ENCODE measurements at places on chromosomes 11 and 22. TPM values are rescaled to one million over a fixed set of nuclear protein-coding genes. Genes with fewer than 3 reads are reported as not detected.
A peak's percentile ranks its signal among the peaks of the same experiment; 100 is the strongest.

DNA sequence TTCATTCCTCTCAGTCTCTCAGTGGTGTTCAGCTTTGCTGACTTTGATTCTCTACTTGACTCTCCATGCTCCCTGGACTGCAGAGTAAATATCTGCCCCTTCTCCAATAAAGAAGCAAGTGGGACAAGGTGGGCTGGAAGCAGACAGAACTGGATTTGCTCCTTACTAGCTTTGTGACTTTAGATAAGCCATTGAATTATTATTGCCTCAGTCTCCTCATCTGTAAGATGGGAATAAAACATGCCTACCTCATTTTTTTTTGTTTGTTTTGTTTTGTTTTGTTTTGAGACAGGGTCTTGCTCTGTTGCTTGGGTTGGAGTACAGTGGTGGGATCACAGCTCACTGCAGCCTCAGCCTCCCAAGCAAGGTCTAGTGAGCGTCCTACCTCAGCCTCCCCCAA, 44.6 kb downstream of the WT1 start:
- H3K27ac ChIP-seq = no peak overlapping the region
- H3K4me1 ChIP-seq = no peaks in the 10 kb centered on the region
- H3K4me3 ChIP-seq = no peak overlapping the region
- peaks cover 34% of the 10 kb centered on the region for H3K27me3 ChIP-seq
- DNase-seq = no peak

- no peaks in the 10 kb centered on the region for H3K27me3 ChIP-seq
- peaks cover 13% of the 10 kb centered on the region for H3K36me3 ChIP-seq
- DNase-seq = no peak
- H3K27ac ChIP-seq = no peak overlapping the region
Observed at GRCh38 chr11:68354148-68354872, 41.9 kb downstream of the LRP5 start.

DNA sequence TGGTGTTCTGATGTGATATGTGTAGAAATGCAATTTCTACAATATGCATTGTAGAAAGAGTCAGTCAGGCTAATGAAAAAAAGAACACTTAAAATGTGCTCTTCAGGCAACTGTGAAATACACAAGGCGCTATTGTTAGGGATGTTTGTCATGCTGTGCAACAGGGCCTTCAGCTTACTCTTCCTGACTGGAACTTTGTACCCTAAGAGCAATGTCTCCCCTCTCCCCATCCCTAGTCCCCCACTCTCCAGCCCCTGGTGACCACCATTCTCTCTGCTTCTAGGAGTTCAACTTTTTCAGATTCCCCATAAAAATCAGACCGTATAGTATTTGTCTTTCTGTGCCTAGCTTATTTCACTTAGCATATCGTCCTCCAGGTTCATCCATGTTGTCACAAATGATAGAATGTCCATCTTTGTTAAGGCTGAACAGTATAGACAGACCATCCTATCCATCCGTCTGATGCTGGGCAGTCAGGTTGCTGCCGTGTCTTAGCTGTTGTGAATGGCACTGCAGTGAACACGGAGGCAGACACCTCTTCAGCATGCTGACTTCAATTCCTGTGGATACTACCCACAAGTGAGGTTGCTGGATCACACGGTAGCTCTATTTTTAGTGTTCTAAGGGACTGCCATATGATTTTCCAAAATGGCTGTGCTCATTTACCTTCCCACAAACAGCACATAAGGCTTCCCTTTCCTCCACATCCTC, 10.7 kb downstream of the NDUFV1 start:
- no peak for DNase-seq
- H3K36me3 ChIP-seq = peaks cover 9% of the 10 kb centered on the region
- H3K4me1 ChIP-seq = peaks cover 16% of the 10 kb centered on the region
- no peak overlapping the region for H3K4me3 ChIP-seq
- no peaks in the 10 kb centered on the region for H3K27me3 ChIP-seq

DNA sequence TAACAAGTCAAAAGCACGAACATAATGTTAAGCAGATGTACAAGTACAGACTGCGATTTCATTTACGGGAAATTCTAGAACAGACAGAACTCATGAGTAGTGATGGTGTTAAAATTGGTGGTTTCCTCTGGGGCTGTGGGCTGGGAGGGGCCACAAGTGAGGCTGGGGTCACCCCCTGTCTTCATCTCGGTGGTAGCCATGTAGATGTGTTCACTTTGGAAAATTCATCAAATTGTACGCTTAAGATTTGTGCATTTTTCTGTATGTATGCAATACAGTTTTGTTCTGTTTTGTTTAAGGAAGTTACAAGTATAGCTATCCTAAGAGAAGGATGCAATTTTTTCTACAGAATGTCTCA, 504 bp upstream of the ASCC2 start:
- H3K4me1 ChIP-seq = peaks cover 31% of the 10 kb centered on the region
- peak overlapping the region; percentile 90 for H3K27ac ChIP-seq

DNA sequence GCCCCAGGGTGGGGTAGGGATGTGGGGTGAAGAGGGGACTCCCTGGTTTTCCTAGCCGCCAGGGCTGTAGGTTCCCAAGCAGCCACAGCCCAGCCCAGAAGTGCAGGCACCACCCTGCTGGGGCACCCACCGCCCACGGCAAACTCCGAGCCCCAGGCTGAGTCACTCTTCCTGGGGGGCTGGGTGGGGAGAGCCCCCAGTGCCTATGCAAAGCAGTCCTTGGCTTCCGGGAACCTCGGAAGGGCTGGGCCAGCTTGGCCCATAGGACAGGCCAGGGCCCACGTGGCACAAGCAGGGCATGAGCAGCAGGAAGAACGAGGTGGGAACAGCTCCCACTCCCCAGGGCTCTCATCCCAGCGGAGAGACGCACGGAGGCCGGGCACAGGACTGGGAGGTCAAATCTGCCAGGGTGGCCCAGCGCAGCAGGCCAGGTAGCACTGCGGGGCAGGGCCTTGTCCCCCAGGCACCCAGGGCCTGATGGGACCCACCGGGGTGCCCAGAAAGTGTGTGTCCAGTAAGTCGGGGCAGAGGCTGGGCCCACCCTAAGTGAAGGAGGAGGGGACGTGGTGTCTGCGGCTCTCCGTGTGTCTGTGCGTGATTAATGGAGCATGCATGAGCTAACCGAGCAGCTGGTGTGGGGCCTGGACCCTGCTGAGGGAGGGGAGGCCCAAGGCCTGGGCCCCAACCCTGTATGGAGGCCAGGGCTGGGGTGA, 4.6 kb upstream of the IL17REL start:
- peaks cover 11% of the 10 kb centered on the region for H3K27me3 ChIP-seq
- no peaks in the 10 kb centered on the region for H3K36me3 ChIP-seq
- peak overlapping the region; percentile 65 for H3K27ac ChIP-seq
- no peak for DNase-seq
- peak overlapping the region; percentile 28 for H3K4me3 ChIP-seq
- H3K4me1 ChIP-seq = peaks cover 25% of the 10 kb centered on the region

GRCh38 chr11:78085972-78086371, 6.3 kb upstream of the NDUFC2 start:
- H3K4me3 ChIP-seq = no peak overlapping the region
- no peaks in the 10 kb centered on the region for H3K36me3 ChIP-seq
- no peak for DNase-seq

- DNase-seq = no peak
- no peak overlapping the region for H3K27ac ChIP-seq
- no peaks in the 10 kb centered on the region for H3K4me1 ChIP-seq
Observed at GRCh38 chr11:31967404-31968130, 123.3 kb upstream of the RCN1 start.

GRCh38 chr11:28054821-28055220, 53.1 kb downstream of the KIF18A start:
- DNase-seq = no peak
- peaks cover 21% of the 10 kb centered on the region for H3K36me3 ChIP-seq
- peaks cover 2% of the 10 kb centered on the region for H3K4me1 ChIP-seq

Gene ACTN3
- total RNA-seq = 0.07 TPM

DNA sequence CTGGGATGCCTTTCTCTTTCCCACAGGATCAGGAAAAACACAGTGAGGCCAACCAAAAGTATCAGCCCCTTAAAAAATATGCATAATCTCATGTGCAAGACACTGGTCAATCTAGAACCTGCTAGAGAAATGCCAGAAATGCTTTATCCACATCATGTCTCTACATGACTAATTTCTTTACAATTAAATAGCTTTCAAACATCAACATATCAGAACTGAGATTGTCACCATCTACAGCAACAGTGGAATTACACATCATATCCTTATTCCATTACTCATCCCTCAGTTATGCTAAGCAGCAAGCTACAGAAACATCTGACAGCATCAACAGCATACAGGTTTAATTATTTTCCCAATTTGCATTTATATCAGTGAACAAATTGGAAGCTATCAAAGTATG, 78.8 kb downstream of the DDIAS start:
- peaks cover 3% of the 10 kb centered on the region for H3K27me3 ChIP-seq
- H3K4me3 ChIP-seq = no peak overlapping the region
- H3K36me3 ChIP-seq = peaks cover 31% of the 10 kb centered on the region
- no peak for DNase-seq

DNA sequence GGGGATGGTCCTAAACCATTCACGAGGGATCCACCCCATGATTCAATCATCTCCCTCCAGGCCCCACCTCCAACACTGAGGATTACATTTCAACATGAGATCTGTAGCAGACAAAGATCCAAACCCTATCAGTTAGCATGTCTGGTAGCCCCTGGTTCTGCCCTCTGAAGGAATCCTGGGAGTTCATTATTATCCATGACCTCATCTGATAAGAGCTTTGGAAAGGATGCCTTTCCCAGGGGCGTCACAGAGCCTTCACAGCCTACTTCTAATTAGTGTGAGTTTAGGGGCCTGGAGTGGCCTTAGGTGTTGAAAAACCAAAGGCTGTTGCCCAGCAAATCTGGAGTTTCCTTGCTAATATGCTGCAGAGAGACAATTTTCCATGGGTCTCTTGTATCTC, 8.6 kb upstream of the EIF3M start:
- H3K27me3 ChIP-seq = peaks cover 2% of the 10 kb centered on the region
- H3K27ac ChIP-seq = no peak overlapping the region
- H3K4me3 ChIP-seq = no peak overlapping the region
- DNase-seq = no peak
- no peaks in the 10 kb centered on the region for H3K36me3 ChIP-seq

DNA sequence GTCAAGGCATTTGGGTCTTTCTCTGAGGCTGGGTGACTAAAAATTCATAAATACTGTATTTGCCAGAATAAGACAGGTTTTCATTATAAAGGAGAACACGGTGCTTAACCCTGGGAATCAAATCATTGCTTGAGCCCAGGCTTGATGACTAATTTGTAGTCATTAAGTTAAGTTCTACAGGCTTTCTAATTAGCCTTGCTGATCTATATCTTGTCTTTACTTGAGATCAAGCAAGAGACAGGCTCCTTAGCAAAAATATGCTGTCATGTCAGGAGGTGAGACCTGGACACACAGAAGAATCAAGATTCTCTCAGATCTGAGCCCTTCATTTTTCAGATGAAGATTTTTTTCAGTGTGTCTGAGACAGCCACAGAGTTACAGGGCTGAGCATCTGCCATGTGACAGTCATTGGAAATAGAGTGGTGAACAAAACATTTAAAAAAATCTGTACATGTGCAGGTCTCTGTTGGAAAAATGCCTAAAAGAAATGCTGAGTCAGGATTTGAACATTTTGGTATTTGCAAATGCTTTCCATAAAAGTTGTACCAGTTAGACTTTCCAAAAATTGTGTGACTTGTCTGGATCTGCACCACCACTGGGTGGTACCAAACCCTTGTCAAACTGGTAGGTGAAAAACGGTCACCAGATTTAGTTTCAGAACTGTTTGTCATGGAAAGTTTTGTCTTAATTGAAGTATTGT, 14.6 kb downstream of the ACAT1 start:
- peak; percentile 71 for DNase-seq
- H3K27ac ChIP-seq = peak overlapping the region; percentile 77
- H3K36me3 ChIP-seq = peaks cover 44% of the 10 kb centered on the region

DNA sequence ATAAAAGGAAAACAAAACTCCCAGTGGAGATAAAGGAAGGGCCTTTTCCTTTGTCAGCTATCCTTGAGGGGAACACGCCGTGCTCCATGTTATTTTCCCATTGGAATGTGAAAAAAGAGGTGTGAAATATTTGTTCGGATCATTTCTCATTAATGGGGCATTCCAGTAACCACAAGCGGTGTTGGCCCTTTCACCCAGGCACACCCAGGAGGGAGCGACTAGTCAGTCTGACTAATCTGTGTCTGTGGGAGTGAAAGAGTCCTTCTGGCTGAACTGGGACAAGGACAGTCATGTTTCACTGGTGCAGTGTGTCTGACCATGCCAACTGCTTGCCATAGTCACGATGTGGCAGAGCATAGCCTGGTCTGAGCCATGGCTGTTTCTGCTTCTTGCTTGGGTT, 13.0 kb upstream of the MYEOV start:
- no peaks in the 10 kb centered on the region for H3K4me1 ChIP-seq
- DNase-seq = no peak
- H3K36me3 ChIP-seq = no peaks in the 10 kb centered on the region

DNA sequence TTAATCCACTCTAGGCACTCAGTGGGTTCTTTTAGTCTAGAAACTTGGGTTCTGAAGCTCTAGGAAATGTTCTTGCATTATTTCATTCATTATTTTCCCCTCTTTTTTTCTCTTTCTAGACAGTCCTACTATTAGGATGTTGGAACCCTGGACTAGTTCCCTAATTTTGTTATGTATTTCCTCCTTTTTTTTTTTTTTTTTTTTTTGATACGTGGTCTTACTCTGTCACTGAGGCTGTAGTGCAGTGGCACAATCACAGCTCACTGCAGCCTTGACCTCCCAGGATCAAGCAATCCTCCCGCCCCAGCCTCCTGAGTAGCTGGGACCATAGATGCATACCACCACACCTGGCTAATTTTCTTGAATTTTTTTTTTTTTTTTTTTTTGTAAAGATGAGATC, 9.4 kb downstream of the UPB1 start:
- H3K4me1 ChIP-seq = peaks cover 22% of the 10 kb centered on the region
- no peaks in the 10 kb centered on the region for H3K36me3 ChIP-seq
- no peak for DNase-seq
- peaks cover 4% of the 10 kb centered on the region for H3K27me3 ChIP-seq
- no peak overlapping the region for H3K27ac ChIP-seq
- no peak overlapping the region for H3K4me3 ChIP-seq
